ENCODE measurements at places on chromosomes 1 and 21. TPM values are rescaled to one million over a fixed set of nuclear protein-coding genes. Genes with fewer than 3 reads are reported as not detected.

DNA sequence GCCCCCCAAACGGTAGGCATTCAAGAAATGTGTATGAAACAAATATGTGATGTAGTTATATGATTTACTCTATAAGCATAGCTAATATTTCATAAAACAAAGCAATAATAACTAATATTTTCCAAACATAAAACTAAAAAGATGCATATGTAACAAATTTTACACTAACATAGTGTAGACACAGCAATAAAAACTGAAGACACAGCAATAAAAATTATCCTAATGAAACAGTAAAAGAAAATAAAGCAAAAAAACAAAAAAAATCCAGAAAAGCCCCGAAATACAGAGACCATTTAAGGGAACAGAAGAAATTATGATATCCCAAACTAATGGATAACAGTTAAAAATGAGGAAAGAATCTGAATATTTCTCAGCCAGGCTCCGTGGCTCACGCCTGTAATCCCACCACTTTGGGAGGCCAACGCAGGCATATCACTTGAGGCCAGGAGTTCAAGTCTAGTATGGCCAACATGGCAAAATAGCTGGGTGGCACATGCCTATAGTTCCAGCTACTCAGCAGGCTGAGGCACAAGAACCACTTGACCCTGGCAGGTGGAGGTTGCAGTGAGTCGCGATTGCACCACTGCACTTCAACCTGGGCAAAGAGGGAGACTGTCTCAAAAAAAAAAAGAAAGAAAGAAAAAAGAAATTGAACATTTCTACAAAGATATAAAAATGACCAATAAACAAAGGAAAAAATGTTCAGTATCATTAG is 38.2 kb upstream of the PSMG1 start:
- no peak for DNase-seq

DNA sequence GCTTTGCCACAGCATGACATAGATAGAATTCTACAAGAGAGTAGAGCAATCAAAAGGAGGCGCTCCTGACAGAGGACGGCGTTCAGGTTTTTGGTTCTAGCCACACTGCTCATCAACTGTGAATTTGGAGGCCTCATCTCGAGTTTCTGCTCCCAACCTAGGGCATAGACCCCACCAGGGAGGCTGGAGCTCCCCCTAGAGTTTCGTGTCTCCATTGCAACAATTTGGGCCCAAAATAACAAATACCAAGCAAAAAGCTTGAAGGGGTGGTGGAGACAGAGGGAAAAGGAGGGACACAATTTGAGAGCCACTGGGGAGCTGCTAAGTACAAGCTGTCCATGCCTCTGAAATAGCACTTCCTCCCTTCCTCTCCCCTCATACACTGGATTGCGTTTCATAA is 297.0 kb downstream of the GPATCH2 start:
- no peak for DNase-seq

DNA sequence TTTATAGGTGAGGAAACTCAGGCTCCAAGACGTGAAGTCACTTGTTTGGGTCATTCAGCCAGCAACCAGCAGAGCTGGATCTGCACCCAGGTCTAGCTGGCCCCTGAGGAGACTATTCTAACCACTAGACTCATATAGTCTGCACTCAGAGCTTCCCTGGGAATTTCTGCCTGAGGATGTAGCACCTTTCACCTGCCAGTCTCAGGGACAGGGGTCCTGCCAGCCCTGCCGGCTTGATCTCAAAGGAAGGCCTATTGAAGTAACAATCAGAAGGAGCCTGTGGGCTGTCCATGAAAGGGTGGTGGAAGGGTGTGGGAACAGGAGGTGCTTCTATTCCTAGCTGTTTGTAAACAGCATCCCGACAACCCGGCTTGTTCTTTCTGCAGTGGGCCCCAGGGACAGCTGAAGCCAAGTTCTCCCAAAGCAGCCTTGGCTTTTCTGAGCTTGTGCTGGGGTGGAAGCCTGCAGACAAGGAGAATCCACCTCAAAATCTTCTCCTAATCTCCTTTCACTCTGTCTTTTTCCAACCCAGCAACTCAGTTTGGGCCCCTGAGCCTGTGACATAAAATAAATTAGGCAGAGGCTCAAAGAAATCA is 7.8 kb downstream of the LMOD1 start:
- no peak for DNase-seq

DNA sequence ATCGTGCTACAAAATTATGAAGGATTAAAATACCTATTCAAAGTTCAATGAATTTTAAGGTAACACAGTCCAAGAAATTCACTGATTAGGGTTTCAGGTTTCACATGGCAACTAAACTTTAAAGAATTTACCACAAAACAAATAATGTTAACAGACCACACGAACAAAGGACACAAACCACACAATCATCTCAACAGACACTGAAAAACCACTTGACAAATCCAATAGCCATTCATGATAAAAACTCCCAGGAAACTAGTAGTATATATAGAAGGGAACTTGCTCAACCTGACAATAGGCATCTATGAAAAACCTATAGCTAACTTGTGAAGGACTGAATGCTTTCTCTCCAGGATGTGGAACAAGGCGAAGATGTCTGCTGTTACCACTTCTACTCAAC is 21.1 kb upstream of the SH2D5 start:
- no peak for DNase-seq

- no peak for DNase-seq
Measured at GRCh38 chr1:225808136-225808535, 1.8 kb upstream of the EPHX1 start.

- DNase-seq = no peak
Measured at GRCh38 chr1:229664133-229664689, 38.2 kb downstream of the URB2 start.

DNA sequence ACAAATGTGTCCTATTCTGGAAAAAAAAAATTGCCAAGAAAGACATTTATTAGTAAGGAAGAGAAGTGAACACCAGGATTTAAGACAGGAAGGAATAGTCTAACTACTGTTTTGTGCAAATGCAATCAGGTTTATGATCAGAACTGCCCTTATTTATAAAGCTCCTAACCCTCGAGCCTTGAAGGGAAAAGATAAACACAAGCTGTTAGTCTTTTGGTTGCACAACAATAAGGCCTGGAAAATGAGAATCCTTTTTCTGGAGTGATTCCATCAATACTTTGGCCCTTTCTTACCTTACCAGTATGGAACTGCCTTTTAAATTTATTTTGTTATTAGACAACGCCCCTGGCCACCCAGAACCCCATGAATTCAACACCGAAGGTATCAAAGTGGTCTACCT is 52.9 kb downstream of the SNRPE start:
- no peak for DNase-seq

- no peak for DNase-seq
Measured at GRCh38 chr1:111463029-111463683, 10.6 kb upstream of the C1orf162 start.

GRCh38 chr1:65719391-65719790 is 73.3 kb upstream of the PDE4B start:
- no peak for DNase-seq

- no peak for DNase-seq
Measured at GRCh38 chr1:227166559-227166958, 151.7 kb downstream of the CDC42BPA start.

GRCh38 chr1:153531638-153532037 is 4.2 kb downstream of the S100A6 start:
- DNase-seq = no peak

GRCh38 chr1:21255284-21255942 is 34.9 kb downstream of the ECE1 start:
- peak; percentile 68 for DNase-seq

GRCh38 chr1:15737324-15738319 is 1.6 kb downstream of the SLC25A34 start:
- no peak for DNase-seq

- no peak for DNase-seq
Measured at GRCh38 chr1:199291022-199291740, 652.3 kb downstream of the PTPRC start.

- DNase-seq = no peak
Measured at GRCh38 chr1:244196571-244197285, 145.6 kb downstream of the ZBTB18 start.

GRCh38 chr1:32208891-32209328 is at the start of gene DCDC2B:
DCDC2B (plus strand) TSS chr1:32209089; CDS start chr1:32209094, 5 bp downstream.
- DNase-seq = no peak

- DNase-seq = no peak
Measured at GRCh38 chr21:36747815-36748383, 49.0 kb downstream of the SIM2 start.

DNA sequence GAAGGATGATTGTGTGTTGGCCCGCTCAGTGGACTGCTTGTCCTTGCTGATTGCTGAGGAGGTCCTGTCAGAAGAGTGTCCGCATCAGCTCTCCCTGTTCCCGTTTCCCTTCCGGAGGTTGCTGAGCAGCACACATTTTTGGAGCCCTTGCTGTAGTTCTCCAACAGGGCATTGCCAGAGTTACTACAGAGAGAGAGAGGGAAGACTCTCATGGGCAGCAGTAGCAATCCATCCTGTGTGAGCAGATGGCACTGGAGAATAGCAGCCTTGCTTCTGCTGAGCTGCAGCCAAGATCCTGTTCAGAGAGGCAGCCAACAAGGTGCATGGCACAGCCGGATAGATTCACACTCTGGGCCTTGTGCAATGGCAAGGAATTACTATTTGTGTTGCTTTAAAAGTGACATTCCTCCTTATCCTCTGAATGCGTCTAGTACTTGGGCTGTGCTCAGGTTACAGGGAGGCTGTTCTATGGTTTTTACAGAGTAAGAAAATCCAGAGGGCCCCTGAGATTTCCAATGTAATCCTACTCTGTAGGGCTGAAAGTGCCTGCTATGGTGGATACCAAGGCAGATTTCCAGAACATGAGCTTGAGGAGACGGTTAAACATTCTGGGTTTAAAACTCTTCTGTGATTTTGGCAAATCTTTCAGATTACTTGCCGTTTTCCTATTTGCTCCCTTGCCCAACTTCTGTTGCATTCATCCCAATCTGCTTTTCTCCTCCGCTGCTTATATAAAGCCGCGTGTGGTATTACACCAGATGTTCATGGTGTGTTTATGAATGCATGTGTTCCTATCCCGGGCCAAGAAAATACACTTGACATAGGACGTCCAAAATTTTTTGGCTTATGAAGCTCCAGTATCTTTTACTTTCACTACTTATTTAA is 27.4 kb downstream of the AK4 start:
- DNase-seq = no peak

DNA sequence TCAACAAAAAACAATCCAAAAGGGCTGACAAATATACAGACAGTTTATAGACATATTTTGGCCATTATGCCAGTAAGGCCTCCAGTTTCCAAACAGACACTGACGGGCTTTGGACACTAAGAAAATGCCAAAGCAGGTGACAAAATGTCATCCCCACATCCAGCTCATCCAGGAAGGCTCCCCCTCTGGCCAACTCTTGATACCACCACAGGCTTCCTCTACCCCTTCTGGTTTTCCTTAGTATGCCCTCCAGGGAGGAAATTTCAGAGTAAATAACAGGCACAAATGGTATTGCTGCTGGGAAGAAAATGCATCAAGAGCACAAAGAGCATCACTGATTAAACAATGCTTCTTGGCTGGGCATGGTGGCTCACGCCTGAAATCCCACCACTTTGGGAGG is 225.3 kb downstream of the VAV3 start:
- no peak for DNase-seq

DNA sequence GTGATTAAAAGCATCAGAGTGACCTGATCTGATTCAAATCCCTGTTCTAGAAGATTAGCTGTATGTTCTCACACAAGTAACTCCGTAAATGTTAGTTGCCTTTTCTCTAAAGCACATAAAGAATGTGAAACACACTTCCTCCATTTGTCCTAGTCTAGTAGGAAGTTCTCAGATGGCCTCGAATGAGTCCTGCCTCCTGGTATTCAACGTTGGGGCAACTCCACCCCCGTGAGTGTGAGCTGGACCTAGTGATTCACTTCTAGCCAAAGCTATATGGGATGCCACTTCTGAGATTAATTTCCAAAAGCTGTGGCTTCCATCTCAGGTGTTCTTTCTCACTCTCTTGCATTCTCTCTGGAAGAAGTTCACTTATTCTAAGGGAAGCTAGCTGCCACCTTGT is 267.6 kb downstream of the GPATCH2 start:
- no peak for DNase-seq

GRCh38 chr1:220796530-220796929 is 9.8 kb downstream of the MTARC1 start:
- no peak for DNase-seq

GRCh38 chr1:202587859-202588485 is 122.3 kb downstream of the SYT2 start:
- no peak for DNase-seq

DNA sequence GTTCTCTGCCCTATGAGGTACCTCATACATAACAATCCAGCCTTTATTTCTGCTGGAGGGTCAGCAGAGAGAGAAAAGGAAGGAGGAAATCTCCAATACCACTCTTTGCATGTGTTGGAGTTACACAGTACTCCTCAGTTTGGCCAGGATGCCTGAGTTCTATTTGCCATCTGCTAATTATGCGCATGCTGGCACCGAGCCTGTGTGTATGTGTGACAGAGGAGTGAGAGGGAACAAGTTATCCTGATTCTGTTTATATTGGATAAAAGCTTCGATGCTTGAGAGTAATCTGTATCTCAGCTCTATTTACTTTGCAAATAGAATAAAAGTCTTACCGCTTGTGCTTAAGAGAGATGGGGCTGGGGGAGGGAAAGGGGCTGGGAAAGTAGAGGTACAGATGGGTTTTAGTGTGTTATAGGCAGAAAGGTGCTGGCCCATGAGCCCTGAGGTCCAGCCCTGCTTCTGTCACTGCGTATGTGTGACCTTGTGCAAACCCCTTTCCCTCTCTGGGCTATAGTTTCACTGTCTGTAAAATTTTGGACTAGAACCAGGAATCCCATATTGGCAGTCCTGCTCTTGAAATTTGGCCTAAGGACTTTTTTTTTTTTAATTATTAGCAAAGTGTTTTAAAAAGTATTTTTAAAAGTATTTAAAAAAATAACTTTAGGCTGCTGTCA is 54.5 kb upstream of the PLXNA2 start:
- no peak for DNase-seq

The FDPS gene
- 166 TPM for polyA plus RNA-seq

The PARP1 gene
- polyA plus RNA-seq = 129 TPM

The DHRS3 gene
- 81.3 TPM for polyA plus RNA-seq

The BROX gene
- 30.5 TPM for polyA plus RNA-seq

The CFAP141 gene
- not detected for polyA plus RNA-seq

The DENND2D gene
- 4.0 TPM for polyA plus RNA-seq

The CFHR1 gene
- 0.60 TPM for polyA plus RNA-seq

The MX1 gene
- 8.0 TPM for polyA plus RNA-seq

The TFF2 gene
- polyA plus RNA-seq = not detected

The SLC9C2 gene
- not detected for polyA plus RNA-seq

The PRMT6 gene
- polyA plus RNA-seq = 23.1 TPM

The HCRTR1 gene
- polyA plus RNA-seq = 0.09 TPM

The RHOU gene
- 21.9 TPM for polyA plus RNA-seq

The TDRD5 gene
- polyA plus RNA-seq = 5.6 TPM

The ATP1A4 gene
- polyA plus RNA-seq = 0.37 TPM

The LCE1D gene
- polyA plus RNA-seq = not detected

The IVL gene
- not detected for polyA plus RNA-seq

The PRDM16 gene
- polyA plus RNA-seq = 1.1 TPM

The RSPH1 gene
- 11.8 TPM for polyA plus RNA-seq
